ENCODE measurements at places on chromosomes 7 and 10.
A peak's percentile ranks its signal among the peaks of the same experiment; 100 is the strongest.

GRCh38 chr7:104700336-104700735 is 313.7 kb upstream of the KMT2E start:
- DNase-seq: no peak

DNA sequence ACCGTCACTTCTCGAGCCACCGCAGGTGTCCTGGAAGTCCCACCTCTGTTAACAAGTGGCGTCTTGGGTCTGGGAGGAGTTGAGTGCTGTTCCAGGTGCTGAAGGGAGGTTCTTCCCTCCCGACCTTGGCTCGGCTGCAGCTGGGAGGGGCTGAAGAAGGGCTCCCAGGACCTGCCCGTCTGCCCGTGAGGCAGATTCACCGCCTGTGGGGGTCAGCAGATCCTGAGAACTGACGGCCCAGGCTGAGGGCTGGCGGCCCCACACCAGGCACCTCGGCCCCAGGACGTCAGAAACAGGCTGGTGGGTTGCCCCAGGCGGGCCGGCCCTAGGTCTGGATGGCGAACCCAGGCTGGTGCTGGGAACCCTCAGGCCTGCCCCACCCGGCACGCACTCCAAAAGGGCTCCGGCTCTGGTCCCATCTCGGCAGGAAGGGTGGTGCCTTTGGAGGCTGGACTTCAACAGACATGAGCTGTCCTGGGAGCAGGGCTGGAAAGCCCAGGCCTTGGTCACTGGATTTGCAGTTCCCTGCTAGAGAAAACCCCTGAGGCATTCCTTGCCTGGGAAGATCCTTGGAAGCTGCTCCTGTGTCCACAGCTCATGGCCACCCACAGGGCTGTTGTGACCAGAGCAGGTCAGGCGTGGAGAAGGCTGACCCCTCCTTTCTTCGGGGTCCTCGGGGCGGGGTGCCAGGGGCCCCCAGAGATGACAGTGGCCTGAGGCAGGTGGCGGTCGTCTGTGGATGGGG is 42.6 kb upstream of the CFAP46 start:
- DNase-seq: no peak

- no peak for DNase-seq
These were observed 1046.9 kb downstream of the TYW1 start for GRCh38 chr7:68043546-68043945.

DNA sequence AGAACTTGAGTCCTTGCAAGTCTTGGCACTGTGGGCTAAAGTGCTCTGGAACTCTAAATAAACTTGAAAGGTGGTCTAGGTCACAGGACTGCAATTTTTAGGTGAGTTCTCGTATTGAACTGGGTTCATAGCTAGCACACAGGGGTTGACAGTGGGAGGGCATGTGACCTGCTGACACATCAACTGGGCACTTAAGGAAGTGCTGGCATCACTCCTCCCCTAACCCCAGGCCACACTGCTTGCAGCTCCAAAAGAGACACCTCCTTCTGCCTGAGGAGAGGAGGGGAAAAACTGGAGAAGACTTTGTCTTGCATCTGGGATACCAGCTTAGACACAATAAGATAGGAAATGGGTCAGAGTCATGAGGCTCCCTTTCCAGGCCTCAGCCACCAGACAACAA is 38.0 kb upstream of the AASS start:
- DNase-seq: no peak

DNA sequence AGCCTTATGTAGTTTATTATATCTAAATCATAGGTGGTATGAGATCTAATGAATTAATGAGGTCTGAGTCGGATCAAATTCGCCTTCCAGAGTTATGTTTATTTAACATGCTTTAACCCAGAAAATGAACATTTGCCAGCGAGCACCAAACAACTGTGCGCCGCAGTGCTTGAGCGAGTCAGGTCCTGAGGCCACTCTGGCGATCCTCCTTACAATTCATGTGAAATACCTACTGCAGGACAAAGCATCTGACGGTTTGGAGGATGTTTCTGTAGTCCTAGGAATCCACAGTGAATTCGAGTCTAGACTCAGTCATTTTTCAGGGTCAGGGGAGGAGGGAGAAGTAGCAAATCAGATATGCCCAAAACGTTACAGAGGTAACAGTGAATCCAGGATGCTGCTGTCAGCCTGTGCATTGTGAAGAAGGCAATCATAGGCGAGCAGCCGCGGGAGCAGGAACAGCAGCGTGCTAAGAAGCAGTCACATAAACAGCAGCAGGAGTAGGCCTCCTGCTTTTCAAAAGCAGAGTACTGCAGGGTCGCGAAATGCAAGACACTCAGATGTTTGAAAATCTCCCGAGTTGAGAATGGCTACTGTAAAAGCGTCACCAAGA is 120.2 kb downstream of the CACNB2 start:
- DNase-seq: no peak

DNA sequence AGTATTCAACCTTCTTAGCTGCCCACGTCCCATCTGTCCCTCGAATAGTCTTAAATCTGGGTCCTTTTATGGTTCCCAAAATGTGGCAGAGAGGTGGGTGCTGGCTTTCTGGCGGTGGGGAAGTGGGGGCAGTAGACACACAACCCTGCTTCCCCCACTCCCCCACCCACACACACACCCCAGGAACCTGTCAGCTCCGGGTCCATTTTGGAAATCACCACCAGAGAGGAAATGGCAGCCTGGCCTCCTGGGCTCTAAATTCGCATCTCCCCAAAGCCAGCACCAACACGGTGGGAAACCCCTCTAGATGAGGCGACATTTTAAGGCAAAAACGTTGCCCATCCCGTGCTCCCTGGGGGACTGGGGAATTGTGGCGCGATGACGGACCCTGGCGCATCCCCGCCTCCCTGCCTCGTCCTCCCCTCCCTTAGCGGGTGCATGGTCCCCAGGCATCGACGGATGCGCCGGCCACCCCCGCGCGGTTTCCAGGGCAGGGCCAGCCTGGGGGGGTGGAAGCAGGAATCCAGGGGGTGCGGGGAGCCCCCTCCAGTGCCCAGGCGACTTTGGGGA is 702 bp downstream of the TMEM130 start:
- DNase-seq: no peak

DNA sequence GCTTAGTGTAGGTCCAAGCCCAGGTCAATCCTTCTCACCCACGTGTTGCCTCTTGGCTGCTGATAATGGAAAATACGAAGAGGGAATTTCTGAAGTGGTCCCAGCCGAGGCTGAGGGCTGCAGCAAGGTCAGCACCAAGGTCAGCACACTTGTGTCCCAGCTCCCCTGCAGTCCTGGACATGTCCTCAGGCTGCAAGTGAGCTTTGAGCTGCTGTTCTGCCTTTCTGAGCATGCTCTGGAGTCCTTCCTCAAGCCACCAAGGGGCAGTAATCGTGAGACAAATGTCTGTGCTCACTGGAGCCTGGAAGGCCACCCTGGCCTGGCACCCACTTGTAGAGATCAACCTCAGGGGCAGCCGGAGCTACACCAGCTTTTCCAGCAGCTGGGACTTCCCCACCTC is 28.3 kb downstream of the DRGX start:
- no peak for DNase-seq

DNA sequence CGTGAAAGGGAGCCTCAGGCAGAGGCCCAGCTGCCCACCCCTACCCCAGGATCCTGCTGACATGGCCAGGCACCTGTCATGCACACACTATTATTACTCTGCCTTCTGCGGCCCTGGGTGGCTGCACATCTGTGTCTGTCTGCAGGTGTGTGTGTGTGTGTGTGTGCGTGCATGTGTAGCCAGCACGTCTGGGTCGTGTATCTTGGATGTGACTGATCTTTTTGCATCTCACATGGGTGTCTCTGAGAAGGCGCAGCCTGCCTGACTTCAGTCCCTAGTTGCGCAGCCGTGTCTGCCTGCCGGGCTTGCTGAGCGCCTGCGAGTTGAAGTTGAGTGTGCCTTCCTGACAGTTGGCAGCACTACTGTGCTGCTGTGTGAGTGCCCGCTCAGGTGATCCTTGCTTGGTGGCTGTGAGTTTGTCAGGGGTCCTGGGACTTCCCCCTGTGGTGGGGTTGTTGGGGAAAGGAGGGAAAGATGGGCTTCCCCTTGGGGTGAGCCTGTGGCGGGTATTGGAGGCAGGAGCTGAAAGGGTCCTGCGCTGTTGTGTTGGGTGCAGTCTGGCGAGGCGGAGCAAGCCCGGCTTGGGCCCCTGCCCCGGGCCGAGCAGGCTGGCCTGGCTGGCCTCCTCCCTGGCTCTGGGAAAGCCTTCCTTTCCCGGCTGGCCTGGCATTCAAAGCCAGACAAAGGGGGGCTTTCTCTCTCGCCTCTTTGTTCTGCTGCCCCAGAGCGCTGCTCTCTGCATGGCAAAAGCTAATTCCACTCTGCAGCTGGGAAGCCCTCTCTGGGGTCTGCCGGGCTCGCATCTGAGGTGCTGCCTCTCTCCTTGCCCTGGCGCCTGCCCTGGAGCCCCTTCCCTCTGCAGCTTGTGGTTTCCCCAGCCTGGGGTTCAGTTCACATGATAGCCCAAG is 4.9 kb downstream of the TRIM8 start:
- DNase-seq: peak; percentile 4

- DNase-seq: no peak
These were observed 4.8 kb downstream of the DOCK4 start for GRCh38 chr7:112201411-112201810.

GRCh38 chr10:21969326-21970287 is 33.9 kb downstream of the DNAJC1 start:
- DNase-seq: no peak

GRCh38 chr7:77346441-77346840 is 69.7 kb downstream of the GSAP start:
- DNase-seq: no peak
